ENCODE measurements at places on chromosomes 4 and X.

DNA sequence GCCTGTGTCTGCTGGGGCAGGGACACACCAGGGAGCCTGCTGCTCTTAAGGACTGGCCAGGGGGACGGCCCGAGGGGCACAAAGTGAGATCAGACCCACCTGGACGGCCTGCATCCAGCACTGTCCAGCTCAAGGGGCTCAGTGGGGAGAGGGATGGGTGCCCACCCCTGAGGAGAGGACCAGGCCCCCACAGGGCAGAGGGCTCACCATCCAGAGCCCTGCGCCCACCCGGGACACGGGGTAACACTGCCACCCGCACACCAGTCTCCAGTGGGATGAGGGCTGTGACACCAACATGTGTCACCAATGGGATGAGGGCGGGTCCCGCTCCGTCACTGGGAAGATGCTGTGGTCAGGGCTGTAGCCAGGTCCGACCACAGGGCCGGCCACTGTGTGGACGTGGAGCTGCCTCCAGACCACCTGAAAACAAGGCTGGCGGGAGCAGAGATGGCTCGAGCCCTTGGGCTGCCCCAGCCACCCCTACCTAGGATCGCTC lies 13.2 kb downstream of the DGKQ start:
- DNase-seq, result no peak

GRCh38 chr4:19693936-19694570 lies 557.7 kb upstream of the SLIT2 start:
- DNase-seq, result no peak

- DNase-seq, result no peak
Observed at GRCh38 chr4:71074452-71075299, 81.2 kb downstream of the DCK start.

DNA sequence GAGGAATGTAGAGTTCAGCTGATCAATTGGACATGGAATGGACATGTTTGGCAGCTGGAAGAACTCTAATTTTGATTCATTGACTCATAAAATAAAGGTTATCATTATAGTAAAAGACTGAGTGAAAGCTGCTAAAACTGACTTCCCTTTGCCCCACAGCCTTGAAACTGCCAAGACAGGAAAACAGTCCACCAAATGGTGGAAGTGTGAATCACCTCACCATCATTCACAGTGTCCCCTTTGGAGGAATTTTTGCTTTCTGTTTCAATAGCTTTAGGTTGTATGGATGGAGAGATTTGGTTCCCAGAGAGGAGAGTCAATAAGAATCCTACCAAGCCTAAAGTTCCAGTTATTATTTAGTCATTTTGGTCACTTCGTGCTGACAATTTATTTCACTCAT lies 20.8 kb upstream of the FREM3 start:
- no peak for DNase-seq

DNA sequence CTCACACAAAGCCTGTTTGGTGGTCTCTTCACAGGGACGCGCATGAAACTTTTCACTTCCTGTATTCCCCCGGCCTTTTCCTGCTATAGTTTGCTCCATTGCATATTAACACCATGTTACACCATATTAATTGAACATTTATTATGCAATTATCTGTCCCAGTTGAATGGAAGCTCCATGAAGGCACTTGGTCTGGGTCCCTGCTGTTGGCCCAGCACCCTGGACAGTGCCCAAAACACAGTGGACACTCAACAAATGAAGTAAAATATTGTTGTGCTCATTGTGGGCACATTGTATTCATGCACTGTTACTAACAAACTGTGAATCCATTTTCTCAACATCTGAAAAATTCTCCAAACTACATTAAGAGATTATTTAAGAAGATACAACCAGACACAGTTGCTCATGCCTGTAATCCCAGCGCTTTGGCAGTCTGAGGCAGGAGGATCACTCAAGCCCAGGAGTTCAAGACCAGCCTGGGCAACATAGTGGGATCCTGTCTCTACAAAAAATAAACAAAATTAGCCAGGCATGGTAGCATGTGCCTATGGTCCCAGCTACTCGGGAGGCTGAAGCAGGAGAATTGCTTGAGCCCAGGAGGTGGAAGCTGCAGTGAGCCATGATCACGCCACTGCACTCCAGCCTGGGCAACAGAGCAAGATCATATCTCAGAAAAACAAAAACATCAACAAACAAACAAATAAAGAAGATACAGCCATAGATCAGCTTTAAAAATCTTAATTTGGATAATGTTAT lies 292.7 kb upstream of the TENM3 start:
- DNase-seq, result no peak

DNA sequence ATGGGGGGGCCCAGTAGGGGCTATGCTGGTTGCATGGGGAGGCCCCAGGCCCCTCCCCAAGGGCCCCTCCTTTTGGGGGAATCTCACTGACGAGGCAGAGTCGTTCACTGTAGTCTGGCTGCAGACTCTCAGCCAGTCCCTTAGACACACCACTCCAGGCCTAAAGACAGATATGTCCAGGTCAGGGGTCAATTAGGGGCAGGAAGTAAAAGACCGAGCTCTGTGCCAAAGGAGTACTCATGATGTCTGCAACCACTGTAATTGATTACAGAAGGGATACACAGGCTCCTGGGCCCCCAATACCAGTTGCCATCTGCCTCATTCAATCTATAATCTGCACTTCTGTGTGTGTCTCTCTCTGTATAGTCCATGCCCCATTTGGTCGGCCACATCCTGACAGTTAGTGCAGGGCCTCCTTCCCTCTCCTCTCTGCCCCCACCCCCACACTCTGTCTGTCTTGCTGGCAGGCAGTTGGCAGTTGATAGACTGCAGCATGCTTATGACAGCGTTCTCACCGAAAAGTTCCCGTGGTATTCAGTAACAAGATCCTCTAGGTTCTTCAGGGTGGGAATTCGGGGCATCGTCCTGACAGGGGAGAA lies 1.3 kb upstream of the CXorf65 start:
- DNase-seq, result no peak

DNA sequence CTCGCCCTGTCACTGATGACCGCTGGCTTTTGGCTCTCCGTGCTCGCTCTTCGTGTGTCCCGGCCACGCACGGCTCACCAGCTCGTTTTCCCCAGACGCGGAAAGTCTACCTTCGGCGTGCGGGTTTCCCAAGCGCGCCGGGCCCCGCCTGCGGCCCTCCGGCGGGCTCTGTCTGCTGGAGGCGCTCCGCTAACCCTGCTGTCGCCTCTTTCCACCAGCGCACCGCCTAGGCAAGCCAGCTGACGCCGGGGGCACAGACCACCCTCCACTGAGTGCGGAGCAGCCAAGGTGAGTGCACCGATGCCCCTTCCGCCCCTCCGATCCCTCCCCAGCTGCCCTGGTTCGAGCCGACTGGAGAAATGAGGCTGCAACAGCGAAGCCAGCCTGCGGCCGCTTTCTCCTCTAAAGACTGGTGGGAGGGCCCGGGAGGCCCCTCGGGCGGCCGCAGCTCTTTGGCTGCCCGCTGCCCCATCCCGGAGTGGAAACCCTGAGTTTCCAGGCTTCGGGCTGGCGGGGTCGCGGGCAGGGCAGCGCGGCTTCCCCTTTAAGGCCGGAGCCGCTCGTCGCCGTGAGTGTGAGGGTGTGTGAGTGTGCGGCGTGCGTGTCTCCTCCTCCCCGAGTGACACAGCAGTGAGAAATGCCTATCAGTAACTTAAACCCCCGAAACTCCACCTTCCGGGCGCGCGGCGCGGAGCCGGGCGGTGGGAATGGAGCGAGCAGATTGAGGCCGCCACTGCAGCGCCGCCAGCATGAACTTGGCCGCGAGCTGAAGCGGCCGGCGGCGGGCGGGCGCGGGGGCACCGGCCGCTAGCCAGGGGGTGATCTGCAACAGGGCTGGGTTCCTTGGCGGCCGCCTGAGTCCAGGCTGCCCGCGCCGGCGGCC lies at the start of gene MAMLD1:
Gene MAMLD1 (plus strand): TSS at position 719 of the 883 bp plus-strand sequence. CDS start 82,200 bp downstream, outside the sequence.
- DNase-seq, result peak; percentile 29

- DNase-seq, result no peak
Observed at GRCh38 chrX:10367406-10367805, 210.6 kb downstream of the CLCN4 start.

DNA sequence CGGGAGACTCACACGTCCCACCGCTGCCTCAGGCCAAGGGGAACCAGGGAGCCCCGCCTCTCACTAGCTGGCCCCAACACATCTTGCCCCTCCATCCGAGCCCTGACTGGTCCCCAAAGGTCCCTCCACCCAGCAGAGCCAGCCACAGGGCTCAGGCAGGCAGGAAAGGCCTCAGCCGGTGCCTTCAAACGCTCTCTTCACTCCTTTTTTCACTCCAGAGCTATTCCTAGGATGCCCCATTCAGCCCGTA lies 1.5 kb upstream of the ARHGAP4 start:
- DNase-seq, result no peak

DNA sequence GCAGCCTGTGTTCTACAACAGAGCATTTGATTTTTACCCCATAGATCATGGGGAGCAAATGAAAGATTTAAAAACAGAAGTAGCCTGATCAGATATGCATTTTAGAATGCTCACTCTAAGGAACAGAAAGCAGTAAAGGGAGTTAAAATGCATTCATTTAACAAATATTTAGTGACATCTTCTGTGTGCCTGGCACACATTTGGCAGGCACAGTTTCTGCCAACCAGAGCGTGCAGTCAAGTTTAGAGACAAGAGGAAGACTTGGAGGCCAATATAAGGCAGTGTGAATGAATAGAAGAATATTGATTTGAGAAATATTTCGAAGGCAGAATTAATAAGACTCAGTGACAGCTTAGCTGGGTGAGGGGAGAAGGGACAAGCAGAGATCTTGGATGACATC lies 210.1 kb downstream of the KDR start:
- no peak for DNase-seq

- no peak for DNase-seq
Observed at GRCh38 chr4:179225594-179225993, 1783.4 kb upstream of the AGA start.

DNA sequence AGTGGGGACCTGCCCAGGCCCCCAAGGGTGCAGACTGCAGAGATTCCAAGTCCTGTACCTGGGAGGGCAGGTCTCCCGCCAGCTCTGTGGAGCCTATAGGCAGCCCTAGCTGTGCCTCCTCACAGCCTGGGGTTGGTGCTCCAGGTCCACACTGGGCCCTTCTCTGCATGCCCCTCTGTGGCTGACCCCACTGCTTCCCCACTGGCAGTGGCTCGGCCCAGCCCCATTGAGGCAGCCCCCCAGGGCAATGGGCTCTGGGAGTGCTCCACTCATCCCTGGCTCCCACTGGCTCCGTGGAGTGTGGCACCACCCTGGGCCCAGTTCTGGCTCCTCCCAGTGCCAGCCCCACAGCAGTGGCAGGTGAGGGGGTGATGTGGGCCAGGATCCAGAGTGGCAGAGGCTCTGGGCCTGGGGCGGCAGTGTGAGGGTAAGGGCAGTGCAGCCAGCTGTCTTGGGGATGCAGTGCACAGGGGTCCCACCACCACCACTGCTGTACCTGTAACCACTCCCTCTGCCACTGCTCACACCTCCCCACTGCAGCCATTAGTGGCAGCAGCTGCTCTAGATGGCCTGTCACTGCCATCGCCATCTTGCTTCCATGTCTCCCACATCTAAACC lies 312.2 kb downstream of the GPM6A start:
- DNase-seq, result no peak

- no peak for DNase-seq
Observed at GRCh38 chrX:87337267-87337666, 180.3 kb upstream of the KLHL4 start.

DNA sequence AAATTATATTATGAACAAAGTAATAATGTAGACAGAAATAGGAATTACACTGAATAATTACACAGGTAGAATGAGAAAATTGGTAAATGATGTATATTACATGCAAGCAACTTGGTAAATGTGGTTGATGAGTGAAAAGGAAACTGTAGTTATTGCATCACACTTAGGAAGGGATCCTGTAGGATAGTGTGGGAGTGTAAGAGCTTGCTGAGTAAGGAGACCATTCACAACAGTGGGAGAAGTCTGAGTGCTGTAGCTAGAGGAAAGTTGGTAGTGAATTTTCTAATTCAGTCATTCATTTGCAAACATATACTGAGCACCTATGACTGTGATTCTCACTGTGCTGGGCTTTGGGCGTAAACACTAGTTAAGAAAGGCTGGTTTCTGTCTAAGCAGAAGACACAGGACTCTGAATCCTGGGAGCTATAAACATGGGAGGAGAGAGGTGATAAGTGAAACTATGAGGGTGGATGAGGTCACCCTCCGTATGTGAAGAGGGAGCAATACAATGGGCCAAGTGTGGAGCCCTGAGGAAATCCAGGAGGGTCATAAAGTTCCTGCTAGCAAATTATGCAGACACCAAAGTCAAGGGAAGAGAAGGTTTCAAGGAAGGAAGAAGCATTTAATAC lies 14.2 kb upstream of the CPE start:
- DNase-seq, result no peak
